ENCODE measurements at places on chromosomes 7 and 10.

DNA sequence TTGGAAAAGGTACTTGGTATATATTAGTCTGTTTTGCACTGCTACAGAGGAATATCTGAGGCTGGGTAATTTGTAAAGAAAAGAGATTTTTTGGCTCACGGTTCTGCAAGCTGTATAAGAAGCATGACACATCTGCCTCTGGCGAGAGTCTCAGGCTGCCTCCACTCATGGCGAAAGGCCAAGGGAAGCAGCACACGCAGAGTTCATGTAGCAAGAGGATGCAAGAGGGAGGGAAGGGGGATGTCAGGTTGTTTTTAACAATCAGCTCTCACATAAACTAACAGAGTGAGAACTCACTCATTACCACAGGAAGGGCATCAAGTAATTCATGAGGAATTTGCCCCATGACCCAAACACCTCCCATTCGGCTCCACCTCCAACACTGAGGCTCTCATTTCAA, 484.8 kb upstream of the DPP6 start:
- DNase-seq, result no peak

GRCh38 chr10:116146372-116147140, 126.5 kb downstream of the GFRA1 start:
- DNase-seq, result no peak

DNA sequence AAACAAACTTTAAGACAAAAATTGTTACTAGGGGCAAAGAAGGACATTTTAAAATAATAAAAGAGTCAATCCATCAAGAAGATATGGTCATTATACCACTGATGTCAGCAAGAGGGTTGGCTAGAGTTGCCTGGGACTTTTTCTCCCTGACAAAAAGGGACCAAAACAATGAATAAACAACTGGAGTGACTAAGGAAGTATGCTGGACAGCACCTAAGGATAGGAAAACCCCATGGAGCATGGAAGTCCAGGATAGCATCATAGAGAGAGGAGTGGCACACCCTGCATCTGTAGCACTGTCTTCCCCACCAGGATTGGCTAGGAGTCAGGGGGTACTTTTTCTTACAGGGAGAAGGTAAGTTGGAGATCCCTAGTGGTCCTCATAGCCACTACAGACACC, 73.5 kb upstream of the MACROH2A2 start:
- no peak for DNase-seq

- no peak for DNase-seq
Measured at GRCh38 chr10:5419466-5420094, 7.2 kb downstream of the NET1 start.

DNA sequence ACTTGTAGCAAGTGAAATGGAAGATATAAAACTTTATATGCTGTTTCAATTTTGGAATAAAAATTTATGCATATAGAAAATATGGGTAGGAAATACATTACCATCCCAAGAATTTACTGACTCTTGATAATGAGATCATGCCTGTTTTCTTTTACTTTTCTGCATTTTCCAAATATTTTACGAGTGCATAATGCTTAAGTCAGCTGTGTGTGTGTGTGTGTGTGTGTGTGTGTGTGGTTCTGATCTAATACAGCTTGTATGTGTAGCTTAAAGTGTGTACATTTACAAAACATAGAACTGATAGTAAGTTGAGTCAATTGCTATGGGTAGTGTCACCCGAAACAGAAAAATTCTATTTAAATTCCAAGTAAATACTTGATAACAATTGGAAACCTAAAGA, 315.9 kb upstream of the LRRN3 start:
- DNase-seq, result no peak

GRCh38 chr10:103717341-103718246, 137.8 kb downstream of the SH3PXD2A start:
- DNase-seq, result no peak

DNA sequence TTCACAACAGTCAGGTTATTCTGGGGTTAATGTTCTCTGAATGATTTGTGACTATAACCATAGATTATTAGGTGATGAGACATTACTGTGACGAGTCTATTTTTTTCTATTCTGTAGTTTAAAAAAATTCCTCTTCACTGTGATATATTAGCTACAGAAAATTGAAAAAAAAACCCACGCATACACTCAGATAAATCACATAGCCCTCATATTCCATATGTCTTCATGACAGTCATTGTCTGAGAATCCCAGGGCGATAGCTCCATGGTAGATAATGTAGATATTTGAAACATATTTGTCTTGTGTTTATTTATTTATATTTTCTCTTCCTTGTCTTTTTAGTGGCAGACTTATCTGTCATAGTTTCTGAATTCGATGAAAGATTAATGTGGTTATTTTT, 110.0 kb downstream of the CAMK1D start:
- no peak for DNase-seq

DNA sequence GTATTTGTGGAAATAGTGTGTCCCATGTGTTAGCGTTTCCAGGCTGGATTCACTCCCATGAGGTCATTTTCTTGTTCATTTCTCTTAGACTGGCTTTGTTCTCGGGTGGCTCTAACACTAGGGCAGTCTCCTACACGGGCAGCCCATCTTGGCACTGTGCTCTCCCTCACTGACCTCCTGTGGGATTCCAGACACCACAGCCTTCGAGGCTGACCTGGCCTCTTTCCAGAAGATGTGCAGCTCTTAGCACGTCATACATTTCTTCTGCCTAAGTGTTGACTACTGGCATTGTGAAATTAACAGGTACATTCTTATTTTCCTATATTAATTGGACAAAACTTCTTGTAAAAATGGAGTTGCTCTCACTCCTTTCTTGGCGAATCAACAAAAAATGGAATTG, 72.8 kb downstream of the INSYN2A start:
- DNase-seq, result no peak

GRCh38 chr10:29725133-29725720, 90.5 kb upstream of the SVIL start:
- DNase-seq, result peak; percentile 63

- peak; percentile 71 for DNase-seq
Measured at GRCh38 chr7:129606803-129607202, 4.7 kb upstream of the NRF1 start.

GRCh38 chr10:101476383-101476782, 111.7 kb downstream of the POLL start:
- no peak for DNase-seq

DNA sequence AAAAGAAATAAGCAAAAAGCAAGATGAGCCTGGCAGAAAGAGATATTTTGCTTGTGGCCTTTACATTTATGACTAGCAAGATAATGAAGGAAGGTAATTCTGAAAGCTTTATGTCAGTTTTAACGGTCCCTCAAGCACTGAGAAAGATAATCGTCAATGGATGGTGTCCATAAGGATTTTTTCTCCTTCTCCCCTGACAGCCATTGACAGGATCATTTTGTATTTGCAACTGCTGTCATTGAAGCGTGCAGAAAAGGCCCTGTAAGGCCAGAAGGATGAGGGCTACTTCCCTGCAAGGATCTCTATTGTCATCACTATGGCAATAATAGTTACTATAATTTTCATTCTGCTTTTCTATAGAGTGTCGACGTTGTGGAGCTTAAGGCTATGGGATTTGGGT, 994 bp upstream of the LRGUK start:
- DNase-seq, result no peak

DNA sequence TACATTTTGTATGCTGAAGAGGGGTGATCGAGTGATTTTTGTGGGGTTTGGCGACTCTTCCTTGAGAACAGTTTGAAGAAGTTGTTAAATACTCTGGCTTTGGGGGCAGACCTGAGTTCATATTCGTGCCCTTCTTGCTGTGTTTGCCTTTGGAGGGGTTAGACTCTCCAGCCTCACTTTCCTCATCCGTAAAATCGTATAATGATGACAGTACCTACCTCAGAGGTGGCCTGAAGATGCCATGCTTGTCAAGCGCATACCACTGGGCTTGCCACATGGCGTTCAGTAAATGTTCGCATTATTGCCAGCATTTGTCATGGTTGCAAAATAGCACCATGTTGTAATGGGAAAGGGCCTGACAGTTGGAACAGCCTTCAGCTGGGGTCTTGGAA, 1.3 kb downstream of the STK17A start:
- DNase-seq, result peak; percentile 72

DNA sequence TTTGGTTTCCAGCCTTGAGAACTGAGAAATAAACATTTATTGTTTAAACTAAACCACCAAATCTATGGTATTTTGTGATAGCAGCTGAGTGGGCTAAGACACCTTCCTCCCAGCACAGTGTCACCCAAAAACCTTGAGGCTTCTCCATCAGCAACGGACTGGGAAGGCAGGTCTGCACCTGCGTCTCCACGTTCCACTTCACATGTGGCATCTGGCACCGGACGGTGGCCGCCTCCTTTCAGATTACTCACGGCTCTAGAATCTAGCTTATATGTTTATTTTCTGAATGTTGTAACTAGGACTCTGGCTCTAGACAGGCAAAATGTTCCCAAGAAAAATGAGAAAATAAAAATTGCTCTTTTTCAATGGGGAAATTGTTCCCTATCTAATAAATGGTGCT, 201.0 kb downstream of the ADARB2 start:
- no peak for DNase-seq

- DNase-seq, result no peak
Measured at GRCh38 chr7:26160896-26161295, 8.9 kb downstream of the NFE2L3 start.

DNA sequence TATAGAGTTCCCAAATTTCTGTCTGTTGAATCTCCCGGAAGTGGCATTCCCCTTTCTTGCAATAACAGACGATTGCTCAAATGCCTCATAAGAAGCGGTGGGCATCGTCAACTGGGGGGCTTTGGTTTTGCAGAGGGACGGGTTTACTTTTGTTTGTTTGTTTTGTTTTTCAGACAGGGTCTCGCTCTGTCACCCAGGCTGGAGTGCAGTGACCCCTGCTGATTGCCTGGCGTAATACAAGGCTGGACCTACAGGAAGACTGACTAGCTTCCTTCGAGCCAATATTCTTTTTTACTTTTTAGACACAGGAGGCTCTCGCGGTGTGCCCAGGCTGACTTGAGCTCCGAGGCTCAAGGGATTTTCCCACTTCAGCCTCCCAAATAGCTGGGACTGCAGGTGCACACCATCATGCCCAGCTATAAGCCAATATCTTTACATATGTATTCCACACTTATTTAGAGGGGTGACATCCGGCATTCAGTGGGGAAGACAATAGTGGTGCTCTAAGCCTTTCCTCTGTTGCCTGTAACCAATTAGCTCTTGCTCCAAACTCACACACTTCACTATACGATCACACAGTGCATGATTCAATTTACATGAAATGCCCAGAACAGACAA, 58.1 kb downstream of the FHIP2A start:
- peak; percentile 1 for DNase-seq

DNA sequence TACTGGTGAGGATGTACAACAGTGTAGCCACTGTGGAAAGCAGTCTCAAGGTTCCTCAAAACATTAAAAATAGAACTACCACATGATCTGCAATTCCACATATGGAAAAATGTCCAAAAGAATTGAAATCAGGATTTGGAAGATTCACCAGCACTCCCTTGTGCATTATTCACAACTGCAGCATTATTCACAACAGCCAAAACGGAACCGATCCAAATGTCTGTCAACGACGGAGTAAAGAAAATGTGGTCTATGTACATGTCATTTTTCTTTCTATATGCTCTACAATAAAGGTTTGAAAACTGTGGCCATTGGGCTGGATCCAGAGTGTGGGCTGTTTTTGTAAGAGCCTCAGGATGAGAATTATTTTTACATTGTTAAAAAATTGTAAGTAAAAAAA, 1206.1 kb upstream of the CELF2 start:
- DNase-seq, result no peak

GRCh38 chr7:4661871-4662270, 20.2 kb upstream of the FOXK1 start:
- DNase-seq, result no peak

- no peak for DNase-seq
Measured at GRCh38 chr7:27198871-27199801, 755 bp downstream of the HOXA13 start.

DNA sequence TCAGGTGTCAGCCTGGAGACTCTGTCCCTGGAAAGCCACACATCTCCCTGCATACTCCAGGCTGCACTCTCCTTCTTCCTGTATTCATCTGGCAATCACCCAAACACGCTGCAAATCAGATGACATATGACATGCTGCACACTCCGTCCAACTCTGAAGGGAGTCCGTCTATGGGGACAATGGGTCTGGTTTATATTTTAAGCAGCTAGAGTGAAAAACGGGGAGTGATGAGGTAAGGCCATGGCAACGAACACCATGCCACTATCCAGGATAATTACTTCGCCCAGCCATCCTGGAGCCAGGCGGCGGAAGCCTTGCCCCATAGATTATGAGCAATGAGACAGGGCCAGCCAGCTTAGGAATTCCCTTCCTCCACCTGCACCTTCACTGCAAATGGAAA, 140.1 kb downstream of the PLXNA4 start:
- DNase-seq, result no peak

GRCh38 chr10:28837613-28838390, 160.5 kb downstream of the BAMBI start:
- no peak for DNase-seq

- no peak for DNase-seq
Measured at GRCh38 chr7:15782656-15783055, 96.2 kb upstream of the MEOX2 start.

DNA sequence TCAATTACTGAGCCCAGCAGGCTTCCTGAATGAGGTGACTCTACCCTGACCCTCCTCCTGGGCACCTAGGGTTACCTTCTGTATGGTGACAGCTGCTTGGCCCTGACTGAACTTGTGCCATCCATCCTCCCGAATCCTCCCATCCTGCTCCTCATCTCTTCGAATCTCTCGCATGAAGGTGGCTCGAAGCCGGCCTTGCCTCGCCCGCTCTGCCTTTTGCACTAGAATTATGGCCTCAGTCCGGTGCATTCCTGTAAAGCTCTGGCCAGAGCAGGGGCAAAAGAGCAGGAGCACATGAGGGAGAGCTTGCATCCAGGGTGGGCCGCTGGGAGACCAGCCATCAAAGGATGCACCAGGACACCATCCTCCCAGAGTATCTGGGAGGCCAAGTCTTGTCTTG, 7.5 kb downstream of the H2BK1 start:
- DNase-seq, result no peak

DNA sequence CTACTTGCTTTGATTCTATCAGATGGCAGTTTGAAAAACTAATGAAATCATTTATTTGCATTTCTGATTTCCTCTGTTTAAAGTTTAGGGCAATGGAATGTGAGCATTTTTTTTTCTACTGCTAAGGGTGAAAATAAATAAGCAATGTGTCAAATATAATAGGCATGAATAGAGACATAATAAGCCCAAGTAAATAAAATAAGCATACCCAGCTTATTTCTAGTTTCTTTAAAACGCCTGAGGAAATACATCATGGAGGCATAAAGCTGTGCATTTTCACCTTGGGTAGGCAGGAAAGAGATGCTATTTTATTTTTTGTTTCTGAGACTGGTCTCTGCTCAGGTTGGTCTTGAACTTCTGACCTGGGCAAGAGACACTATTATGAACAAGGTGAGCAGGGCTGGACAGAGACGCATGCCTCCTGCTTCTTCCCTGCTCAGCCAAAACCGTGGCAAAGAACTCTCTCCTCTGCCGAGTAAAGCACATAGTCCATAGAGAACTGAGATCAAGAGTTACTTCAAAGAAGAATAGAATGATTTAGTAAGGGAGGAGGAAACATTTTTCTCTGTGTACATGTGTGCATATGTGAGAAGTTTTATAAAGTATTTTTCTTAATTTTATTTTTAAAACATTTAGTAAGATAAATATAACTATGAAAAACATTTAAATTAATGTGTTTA, 138.1 kb downstream of the GNAI1 start:
- DNase-seq, result no peak
